ENCODE measurements at places on chromosomes 1 and 21.

DNA sequence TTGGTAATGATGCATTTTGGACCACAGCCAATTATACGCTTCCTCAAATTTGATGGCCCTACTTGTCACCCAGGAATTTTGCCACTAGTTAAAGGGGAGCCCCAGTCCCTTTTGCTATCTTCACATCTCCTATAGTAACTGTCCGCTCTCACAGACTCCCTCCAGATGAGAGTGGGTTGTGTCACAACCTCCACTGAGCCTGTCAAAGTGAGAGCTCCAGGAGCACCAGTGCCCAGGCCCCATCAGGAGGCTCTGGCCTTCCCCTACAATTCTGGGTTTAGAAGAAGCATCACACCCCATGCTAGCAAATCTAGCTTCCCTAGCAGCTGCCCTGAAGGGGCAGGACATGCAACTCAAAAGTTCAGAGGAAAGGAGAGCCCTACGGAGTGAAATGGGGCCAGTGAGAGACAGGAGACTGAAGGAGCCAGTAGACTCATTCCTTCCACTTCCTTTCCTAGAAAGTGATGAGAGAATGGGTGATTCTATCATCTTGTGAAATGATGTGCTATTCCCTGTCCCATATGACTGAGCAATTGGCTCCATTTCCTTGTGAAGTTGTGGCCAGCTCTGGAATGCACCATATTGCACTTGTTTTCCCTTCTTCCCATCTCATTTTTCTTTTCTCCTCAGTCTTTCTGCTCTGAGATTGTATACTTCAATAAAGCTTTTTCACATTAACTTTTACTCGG, 541.3 kb downstream of the DPYD start:
- DNase-seq = no peak

GRCh38 chr1:77539519-77540142, 142.8 kb downstream of the ZZZ3 start:
- no peak for DNase-seq

GRCh38 chr1:35369922-35370671, 101.6 kb downstream of the ZMYM4 start:
- no peak for DNase-seq

DNA sequence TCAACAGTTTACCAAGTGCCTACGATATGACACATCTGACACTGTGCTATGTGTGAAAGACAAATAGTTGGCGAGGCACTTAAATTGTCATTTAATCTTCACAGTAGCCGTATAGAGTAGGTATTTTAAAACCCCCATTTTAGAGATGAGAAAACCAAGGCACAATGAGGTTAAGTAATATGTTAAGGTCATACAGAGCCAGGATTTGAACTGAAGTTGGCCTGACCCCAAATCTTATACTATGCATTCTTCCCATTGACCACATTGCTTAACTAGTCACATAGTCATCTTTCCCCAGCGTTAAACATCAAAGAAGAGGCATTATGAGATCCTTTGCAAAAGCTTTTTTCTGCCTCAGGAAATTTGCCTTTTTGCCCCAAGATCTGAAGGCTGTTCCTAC, 3.9 kb downstream of the INKA2 start:
- no peak for DNase-seq

DNA sequence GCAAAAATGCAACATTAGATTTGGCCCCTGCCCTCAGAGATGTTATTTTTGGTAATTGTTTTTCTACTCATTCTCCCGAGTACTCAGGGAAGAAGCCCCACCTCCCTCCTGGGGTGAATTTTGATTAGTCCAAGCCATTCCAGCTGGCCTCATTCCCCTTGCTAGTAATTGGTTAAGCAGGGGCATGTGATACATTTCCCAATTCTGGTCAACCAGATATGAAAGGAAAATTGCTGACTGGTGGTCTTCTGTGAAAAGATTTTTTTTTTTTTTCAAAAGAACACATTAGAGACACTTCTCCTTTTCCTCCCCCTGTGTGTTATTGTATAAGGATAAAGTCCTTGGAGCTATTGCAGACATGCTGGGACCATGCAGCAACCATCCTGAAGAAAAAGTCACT, 71.1 kb upstream of the AKT3 start:
- DNase-seq = no peak

GRCh38 chr1:39643705-39644104, 4.3 kb upstream of the HEYL start:
- DNase-seq = no peak

- no peak for DNase-seq
Observed at GRCh38 chr1:187788718-187789117, 960.0 kb downstream of the PLA2G4A start.

DNA sequence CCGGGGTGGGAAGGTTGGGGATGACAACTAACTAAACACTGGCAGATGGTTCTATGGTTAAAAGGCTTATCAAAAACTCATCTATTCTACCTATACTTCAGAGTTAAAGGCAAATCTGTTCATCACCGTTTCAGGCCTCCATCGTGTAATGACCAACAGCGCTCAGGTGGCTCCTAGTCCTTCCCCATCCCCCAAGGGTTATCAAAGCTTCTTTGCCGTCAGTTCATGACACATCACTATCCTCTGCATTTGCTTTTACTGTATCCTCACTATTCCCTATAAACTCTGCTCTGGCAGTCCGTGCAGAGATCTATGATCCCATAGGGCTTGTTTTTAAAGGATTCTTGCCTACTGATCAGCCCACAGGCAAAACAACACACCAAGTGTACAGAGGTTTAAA, 8.2 kb downstream of the HMGN1 start:
- DNase-seq = no peak

- no peak for DNase-seq
Observed at GRCh38 chr1:225928186-225929175, 4.4 kb upstream of the PYCR2 start.

DNA sequence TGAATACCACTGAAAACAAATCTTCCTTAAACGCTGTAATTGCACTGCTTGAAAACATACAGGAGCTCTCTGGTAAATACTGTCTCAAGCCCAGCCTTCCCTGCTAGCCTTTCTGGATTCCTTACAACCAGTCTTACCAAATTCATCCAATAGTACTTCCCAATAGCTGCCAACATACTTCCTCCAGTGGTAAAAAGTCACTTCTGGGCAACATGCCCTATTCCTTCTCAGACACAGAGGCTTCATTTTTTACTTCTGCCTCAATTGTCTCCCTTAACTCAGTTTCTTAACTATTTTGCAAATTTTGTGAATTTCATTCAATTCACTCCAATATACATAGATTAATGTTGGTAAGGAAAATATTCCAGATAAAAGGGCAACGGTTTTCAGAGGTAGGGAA, 166.3 kb downstream of the TBX15 start:
- DNase-seq = no peak

- DNase-seq = peak; percentile 8
Observed at GRCh38 chr21:14533499-14534428, 12.4 kb downstream of the SAMSN1 start.

- no peak for DNase-seq
Observed at GRCh38 chr1:152388889-152389288, 25.2 kb downstream of the CRNN start.
